Fibroblast of skin of right quadriceps (primary cell): ENCODE measurements at places on chromosomes 1 and 21.

GRCh38 chr1:162854245-162854882, 6.6 kb downstream of the CCDC190 start:
- peak; percentile 72 for DNase-seq

DNA sequence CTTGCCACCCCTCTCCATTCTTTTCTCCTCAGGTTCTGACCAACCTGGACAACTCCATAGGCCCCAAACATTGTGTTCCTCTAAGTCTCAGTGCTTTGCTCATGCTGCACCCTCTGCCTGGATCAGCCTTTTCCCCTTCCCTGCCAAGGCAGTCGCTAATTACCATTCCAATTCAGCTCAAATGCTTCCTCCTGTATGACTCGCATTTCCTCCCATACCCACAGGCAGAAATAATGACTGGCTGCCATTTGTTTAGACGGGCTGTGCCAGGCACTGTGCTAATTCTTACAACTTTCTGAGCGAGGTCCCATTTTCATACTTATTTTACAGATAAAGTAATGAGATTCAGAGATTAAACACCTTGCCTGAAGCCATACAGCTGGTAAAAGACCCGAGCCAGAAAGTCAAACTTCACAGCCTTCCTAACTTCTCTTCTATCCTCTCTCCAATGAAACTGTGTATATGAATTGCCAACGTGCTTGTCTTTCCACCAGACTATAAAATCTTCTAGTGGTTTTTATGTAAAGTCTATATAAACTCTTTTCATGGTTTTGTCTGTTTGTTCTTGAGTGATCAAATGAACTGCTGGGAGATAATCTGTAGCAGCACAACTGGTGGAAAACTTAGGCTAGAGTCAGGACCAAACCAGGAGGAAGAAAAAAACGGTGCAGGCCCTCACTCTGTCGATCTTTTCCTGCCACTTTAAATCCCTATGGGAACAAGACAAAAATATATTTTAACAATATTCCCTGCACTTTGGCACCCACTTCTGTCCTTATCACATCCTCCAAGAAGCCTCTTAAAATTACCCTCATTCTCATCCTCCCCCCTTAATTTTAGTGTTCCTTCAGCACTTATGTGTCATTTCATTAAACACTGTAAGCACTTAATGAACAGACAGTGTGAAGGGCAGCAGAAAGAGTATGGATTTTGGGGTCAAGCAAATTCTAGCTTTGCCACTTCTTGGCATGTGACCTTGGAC, 33.7 kb downstream of the RAB3B start:
- peak; percentile 55 for DNase-seq

GRCh38 chr1:70738624-70739023, 309.0 kb downstream of the PTGER3 start:
- DNase-seq = no peak

GRCh38 chr1:155910621-155911121, 478 bp downstream of the RIT1 start:
- peak; percentile 24 for DNase-seq

GRCh38 chr1:214648801-214649200, 45.8 kb downstream of the CENPF start:
- no peak for DNase-seq

GRCh38 chr1:218408942-218409341, 63.8 kb downstream of the TGFB2 start:
- DNase-seq = no peak

DNA sequence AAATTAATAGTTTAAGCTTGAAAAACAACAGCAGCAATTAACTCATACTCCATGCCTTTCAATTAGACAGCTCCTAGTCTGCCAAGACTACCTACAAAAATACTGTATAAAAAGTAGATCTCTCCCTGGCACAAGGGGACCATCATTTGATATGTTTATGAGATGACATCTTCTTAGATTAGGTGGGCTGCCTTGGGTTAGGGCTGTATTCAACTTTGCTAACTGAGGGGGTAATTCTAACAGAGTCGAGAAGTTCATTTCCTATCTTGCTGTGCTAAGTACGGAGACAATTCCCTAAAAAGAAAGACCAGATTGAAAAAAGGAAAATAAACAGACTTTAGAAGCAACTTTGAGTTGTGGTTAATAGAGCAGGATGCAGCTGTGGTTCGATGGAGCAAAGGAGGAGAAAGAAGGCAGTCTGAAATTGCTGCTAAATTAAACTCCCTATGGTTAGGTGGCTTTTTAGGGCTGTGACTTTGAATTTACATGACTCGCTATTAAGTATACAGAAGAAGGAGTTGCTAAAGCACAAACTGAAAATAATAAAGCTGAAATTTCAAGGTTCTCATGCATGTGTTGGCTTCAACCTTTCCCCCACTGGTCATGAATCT, 75.4 kb downstream of the CDC7 start:
- DNase-seq = no peak

DNA sequence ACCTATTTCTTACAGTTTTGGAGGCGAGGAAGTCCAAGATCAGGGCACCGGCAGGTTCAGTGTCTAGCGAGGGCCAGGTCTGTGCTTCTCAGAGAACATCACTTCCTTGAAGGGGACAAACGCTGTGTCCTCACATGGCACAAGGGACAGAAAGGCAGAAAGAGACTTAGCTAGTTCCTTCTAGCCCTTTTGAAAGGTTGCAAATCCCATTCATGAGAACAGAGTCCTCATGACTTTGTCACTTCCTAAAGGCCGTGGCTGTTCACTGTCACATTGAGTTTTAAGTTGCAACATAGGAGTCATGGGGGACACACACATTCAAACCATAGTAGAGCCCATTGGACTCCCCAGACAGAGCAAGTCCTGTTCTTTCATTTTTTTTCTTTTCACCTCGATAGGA, 27.4 kb downstream of the PER3 start:
- DNase-seq = no peak

DNA sequence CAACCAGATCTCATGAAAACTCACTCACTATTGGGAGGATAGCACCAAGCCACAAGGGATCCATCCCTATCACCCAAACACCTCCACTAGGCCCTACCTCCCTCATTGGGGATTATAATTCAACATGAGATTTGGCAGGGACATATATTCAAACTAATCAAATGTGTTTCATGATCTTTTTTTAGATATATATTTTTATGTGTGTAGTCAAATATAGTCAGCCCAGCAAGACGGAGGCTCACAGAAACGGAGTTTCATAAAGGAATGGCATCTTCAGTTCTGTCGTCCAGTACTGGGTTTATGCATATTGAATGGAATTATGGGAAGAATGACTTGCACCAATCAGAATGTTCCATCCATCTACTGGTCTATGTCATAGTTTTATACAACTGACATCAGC, 343.3 kb upstream of the KAZN start:
- DNase-seq = no peak

- DNase-seq = peak; percentile 21
Measured at GRCh38 chr1:98704474-98704873, 43.0 kb downstream of the SNX7 start.

DNA sequence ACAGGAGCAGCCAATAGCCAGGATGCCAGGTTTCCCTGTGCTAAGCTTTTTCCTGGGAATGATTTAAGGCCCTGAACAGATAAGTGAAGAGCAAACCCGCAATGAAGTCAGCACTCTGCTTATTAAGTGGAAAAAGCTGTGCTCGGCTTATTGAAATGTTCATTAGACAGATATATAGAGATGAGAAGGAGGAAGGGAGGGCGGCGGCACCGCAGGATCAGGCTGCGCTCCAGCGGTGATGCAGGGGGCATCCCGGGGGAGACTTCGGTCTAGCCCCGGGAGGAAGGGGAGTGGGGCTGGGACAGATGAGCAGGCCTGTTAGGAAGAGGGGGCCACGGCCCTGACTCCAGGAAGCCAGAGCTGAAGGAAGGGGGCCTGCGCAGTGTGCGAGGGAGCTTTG, 115.0 kb downstream of the TMEM53 start:
- peak; percentile 45 for DNase-seq

DNA sequence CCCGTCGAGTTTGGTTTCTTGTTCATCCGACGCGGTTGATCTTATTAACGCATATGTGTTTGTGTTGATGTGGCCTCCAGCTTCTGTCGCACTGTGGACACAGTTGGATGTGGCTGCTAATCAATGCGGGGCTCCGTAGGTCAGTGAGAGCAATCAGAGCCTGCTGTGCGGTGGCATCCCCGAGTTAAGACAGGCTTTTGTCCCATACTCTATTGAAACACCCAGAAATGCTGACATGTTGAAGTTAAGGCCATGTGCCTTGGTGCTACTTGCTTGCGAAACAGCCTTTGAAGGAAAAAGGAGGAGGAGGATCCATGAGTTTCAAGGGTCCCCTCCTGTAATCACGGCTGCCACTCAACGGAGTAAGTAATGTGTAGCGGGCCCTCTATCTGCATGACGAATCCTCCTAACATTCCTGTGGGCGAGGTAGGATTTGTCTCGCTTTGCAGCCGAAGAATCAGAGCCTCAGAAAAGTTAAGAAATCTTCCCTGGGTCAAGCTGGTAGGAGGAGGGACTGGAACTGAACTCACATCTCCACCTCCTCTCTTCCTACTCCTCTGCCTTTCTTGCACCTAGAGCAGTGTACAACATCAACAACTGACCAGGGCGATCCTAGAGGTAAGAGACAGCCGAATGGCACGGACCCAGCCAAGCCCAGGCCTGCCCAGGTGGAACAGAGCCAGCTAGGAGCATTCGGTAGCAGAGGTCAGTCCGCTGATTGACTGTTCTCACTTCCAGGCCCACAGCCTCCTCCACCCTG, 19.5 kb downstream of the PDE9A start:
- peak; percentile 18 for DNase-seq

DNA sequence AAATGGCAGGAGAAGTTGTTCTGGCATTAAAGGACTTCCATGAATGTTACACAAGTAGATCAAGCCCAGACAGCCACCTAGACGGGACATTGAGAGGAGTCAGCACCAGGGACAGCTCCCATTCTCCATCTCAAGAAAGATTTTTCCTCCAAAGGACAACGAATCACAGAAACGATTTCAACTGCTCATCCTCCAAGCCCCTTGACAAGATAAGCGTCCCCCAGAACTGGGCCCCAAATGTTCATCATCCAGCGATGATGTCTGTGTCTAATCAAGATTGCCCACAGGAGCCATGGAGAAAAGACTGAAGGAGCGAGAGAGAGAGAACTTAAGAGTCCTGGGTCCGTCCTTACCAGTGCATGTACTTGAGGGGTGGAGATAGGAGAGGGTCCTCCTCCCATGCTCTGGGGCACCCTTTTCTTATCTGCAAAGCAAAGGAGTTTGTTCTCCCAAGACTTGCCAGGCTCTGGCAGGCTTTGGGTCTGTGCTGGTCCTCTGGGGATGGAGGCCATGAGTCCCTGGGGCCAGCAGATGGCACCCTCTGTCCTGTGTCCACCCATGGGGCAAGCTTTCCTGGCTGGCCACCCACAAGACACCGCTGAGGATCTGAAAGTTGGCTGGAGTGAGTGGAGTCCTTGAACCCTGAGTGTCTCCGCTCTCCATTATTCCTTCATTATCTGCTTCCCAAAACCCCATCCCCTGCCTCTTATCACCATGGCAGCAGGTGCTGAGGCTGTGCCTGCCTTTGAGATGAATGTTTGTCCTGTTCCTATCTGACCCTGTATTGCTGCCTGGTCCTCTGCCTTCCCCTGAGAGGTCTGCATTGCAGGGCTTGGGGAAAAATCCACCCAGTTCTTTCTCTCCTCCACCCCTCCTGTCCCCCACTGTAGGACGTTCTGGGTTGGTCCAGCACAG, 164.6 kb downstream of the ACTL8 start:
- peak; percentile 30 for DNase-seq

DNA sequence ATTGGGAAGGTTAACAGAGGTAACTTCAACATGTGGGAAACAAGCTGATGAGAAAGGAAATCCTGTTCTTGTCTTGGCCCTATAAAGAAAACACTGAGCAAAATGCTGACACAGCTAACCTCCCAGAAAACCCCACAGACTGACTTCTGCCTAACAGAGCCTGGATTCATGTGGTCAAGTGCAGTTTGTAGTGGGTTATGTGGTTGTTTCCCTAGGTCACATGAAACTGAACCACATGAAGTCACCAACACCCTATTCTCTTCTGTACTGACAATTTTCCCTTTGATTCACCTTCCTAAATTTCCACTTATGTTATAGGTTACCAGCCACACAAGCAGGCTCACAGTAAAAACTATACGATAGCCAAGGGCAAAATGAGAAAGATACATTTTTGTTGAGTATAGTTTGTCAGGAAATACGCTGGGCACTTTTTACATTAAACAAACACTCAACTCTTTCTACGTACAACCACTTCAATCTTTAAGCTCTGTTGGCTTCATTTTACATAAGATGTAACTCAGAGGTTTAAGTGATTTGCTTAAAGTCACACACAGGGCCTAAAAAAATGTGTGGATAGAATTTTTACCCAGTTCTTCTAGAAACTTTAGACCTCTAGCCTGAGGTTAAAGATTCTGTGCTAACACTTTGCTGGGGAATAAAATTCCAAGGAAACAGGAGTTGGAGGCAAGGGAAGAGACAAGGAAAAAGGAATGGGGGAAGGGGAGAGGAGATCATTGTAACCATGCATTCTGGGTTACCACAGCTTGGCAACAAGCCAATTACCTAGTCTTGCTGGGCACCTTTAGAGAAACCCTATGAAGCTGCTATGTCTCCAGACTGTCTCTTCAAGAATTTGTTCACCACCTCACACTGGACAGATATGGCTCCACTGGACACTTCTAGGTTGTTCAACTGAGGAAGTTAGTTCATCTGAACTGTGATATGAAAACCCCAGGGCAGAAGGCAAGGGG, 601.6 kb upstream of the USP24 start:
- peak; percentile 11 for DNase-seq

GRCh38 chr1:18908911-18909771, 6.8 kb upstream of the ALDH4A1 start:
- no peak for DNase-seq

DNA sequence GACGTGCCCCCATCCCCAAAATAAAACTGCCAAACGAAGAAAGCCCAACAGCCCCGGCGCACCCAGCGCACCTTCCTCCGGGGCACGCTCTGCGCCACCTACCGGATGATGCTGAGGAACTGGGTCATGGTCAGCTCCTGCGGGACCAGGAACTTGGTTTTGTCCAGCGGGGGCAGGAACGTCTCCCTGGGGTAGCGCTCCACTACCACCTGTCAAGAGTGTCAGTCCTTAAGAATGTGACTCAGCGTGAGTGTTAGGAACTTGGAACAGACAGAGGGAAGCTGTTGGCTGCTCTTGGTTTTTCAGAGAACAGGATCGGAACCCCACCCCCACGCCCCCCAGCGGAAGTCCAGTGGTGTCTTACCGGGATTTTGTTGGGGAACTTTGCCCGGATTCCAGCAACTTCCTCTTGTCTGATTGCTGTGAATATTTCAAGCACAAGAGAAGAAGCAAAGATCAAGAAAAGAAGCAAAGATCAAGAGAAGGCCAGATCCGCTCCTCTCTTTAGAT, 431 bp downstream of the MAP1LC3C start:
- peak; percentile 82 for DNase-seq

- DNase-seq = no peak
Measured at GRCh38 chr21:31221043-31221442, 123.0 kb downstream of the TIAM1 start.
